Right kidney (tissue), 9 donors: ENCODE measurements at places on chromosomes 5 and 9.

DNA sequence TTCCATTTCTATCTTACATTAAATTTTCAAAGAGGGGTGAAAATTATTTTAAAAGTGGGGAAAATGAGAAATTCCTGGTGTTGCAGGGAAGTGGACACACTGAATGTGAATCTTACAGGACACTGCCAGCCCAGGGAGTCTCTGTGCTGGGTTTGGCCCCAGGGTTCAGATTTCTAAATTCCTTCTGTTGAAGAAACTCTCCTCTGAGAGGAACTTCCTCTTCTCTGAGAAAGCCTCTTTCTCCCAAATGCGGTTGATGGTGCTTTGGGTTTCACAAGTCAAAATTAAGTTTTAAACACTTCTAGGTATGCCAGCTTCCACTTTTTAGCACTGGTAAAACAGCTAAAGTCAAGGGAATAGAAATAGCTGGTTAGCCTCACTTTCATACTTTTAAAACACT is 317.9 kb upstream of the ITGA1 start:
- DNase-seq: no peak

- no peak for DNase-seq
Measured at GRCh38 chr5:132090107-132090506, 16.5 kb downstream of the CSF2 start.

- DNase-seq: no peak
Measured at GRCh38 chr9:15513335-15513734, 2.6 kb upstream of the PSIP1 start.

- DNase-seq: no peak
Measured at GRCh38 chr9:76932265-76932664, 26.4 kb upstream of the PRUNE2 start.

GRCh38 chr9:77879437-77879943 is 152.1 kb downstream of the GNAQ start:
- DNase-seq: no peak

DNA sequence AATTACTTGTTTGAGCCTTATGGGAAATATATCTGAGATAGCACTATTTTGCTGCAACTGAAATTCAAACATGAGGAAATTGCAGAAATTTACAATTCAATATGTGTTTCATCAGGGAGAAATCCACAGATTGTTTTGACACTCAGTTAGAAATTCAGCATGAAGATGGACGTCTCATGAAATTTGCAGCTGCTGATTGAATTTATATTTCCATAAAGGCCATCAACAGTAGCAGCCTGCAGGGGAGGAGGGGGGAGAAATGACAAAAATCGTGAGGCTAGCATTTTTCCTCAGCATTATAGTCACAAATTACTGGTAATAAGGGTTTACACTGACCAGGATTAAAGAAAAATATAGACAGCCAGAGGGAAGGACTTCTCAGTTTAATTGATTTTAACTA is 81.0 kb downstream of the NDUFAF2 start:
- no peak for DNase-seq

DNA sequence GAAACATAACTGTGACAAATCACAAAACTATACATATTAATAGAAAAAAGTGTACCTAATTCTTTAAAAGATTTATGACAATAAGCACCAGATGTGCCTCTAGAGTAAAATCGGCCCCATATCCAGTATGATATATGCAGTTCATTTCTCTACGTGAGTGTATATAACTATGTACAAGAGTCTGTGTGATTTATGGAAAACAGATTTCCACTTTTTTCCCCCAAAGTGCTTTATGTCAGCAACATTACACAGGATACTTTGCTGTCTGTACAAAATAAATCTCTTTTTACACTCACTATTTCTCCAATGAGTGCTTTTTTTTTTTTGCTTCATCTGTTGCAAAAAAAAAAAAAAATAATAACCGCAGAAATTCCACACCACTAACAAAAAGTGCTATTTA is 298.8 kb upstream of the RFX3 start:
- no peak for DNase-seq

DNA sequence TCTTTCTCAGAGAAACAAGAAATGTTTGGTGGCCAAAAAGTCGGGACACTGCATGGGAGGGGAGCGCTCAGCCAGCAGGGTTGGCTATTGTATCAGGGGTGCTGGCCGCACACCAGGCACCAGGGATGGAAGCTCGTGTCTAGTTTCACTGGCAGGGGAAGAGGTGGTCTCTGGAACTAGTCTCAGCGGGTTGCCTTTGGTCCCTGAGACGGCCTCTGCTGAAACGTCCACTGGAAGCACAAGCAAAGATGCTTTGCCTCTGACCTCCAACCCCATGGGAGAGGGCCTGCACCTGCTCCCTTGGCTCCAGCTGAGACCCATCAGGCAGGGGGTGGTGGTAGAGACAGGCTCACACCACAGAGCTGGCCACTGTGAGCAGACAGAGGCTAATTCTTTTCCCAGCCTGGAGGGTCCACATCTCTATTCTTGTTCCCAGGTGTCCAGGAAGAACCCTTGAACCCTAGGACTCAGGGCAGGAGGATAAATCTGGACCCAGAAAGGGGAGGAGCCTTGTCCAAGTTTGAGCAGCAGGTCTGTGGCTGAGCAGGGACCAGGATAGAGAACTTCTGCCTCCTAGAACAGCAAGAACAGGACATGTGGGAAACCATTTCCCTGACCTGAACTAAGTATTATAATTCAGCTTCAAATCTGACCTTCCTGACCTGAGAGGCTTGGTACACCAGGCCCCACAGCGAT is 102.6 kb downstream of the RGS3 start:
- no peak for DNase-seq

GRCh38 chr9:8391132-8391531 is 591.6 kb upstream of the DMAC1 start:
- DNase-seq: no peak

- DNase-seq: no peak
Measured at GRCh38 chr5:138186002-138186447, 7.1 kb downstream of the KIF20A start.

DNA sequence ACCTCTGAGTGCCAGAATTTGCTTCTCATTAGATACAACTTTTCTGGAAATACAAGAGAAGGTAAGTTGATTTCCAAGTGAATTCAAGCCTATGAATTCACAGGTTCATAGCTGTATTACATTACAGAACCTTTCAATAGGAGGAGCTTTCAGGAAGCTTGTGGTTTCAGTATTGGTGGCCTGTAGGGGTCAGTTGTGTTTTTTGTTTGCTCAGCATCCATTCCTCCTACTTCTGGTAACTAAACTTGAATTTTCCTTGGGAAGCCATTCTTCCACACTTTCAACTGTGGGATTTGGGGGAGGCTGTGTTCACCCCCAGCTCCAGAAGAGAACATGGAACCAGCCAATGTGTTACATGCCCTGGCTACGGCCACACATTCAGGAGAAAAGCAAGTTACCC is 5.6 kb upstream of the CYSTM1 start:
- DNase-seq: no peak

DNA sequence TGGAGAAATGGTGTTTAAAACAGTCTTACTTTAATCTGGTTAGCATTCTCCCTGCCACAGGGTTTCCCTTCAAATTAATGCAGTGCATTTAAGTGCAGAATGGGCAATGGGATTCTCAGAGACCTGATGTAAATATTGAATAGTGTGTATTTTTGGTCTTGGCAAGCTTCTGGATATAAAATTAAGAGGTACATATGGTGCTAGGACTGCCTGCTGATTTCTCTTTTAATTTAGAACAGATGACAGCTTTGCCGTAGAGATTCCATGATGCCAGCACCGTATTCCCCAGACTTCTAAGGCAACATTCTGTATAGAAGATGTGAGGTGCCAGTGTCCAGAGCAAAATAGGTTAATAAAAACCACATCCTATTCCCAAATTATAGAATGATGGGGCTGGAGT is 1.9 kb downstream of the MTAP start:
- DNase-seq: no peak

DNA sequence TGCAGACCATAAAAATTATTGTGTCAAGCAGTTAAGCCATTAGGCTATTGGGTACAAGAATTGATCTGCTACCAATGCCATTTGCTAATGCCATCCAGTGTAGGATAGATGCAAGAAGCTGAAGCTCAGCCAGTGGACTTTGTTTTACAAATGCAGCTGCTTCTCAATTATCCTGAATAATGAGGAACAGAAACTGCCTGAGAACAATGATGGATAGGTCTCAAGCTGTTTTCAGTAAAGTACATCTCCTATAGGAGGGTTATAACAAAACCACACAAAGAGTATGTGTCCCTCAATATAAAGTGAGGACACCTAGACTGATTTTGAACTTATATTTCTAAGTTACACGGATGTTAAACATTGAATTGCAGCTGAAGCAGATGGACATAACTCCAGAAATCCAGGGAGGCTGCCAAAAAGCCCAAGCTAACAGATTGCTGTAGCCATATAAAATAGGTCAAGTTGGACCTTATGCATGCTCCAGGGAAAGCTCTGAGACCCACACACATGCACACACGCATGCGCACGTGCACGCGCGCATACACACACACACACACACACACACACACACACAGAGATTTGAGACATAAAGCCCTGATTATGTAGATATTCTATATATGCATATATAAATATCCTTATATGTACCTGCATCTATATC is 482.7 kb upstream of the CD180 start:
- no peak for DNase-seq
